Activated T-cell treated with anti-CD3 and anti-CD28 coated beads, Interleukin-2, amount 50 U/mL, for 72 hours (primary cell): ENCODE measurements at places on chromosomes 7 and 10. TPM values are rescaled to one million over a fixed set of nuclear protein-coding genes. Genes with fewer than 3 reads are reported as not detected.

- peak; percentile 43 for DNase-seq
Observed at GRCh38 chr10:7819121-7819460, 786 bp downstream of the TAF3 start.

GRCh38 chr10:78502210-78502936 lies 468.7 kb downstream of the RPS24 start:
- DNase-seq, result no peak

- DNase-seq, result peak; percentile 84
Observed at GRCh38 chr7:129780257-129780973, 168.9 kb downstream of the NRF1 start.

GRCh38 chr7:50801907-50802306 lies 19.2 kb upstream of the GRB10 start:
- DNase-seq, result no peak

TMEM248 gene
- total RNA-seq, result 71.4 TPM

NUTM2D gene
- 1.6 TPM for total RNA-seq
